ENCODE measurements at places on chromosomes 13 and 19.

DNA sequence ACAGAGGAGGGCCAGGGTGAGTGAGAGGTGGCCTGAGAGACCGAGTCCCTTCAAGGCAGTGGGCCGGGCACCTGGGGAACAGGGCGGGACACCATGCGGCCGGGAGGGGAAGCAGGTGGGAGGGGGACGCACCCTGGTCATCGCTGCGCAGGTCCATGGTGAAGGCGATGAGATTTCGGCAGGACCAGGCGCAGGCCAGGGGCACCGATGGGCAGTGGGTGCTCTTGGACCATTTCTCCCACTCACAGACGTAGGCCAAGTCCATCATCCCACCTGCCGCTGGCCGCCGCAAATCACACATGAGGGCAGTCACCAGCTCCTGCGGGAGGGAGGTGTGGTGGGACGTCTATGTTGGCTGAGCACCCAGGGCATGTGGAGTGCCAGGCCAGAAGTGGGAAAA lies 2.2 kb downstream of the MED16 start:
- DNase-seq = no peak

DNA sequence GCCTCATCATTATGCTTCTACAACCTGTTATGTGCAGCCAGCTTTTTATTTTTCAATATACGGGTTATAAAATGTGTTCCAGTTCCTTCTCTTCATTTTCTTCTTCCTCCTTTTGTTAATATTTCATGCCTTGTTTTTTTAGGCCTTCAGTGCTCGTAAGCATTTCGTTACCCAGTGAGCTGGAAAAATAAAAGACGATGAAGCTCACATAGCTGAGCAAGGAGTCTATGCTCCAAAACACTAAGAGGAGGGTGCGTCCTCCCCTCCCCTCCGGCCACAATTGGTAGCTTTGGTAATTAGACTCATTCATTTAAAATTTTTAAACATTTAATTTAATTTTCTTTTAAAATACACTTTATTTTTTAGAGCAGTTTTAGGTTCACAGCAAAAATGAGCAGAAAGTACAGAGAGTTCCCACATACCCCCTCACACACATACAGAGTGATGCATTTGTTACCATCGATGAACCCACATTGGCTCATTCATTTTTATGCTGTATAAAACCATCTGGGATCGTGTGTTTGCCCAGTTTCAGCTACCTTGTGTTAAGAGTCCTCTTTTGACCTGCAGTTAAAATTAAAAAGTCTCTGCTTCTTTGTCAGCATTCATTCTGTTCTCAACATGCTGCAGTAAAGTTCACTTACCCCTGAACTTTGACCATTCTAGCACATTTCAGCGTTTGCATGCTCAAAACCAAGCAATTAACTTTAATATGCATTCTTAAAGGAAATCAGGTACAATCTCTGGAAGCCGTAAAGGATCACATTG lies 223.9 kb downstream of the LACC1 start:
- DNase-seq = no peak

- DNase-seq = no peak
These were observed 69.7 kb downstream of the ZNF100 start for GRCh38 chr19:21697698-21698097.

GRCh38 chr19:48573163-48573505 lies 21.2 kb downstream of the SULT2B1 start:
- no peak for DNase-seq

DNA sequence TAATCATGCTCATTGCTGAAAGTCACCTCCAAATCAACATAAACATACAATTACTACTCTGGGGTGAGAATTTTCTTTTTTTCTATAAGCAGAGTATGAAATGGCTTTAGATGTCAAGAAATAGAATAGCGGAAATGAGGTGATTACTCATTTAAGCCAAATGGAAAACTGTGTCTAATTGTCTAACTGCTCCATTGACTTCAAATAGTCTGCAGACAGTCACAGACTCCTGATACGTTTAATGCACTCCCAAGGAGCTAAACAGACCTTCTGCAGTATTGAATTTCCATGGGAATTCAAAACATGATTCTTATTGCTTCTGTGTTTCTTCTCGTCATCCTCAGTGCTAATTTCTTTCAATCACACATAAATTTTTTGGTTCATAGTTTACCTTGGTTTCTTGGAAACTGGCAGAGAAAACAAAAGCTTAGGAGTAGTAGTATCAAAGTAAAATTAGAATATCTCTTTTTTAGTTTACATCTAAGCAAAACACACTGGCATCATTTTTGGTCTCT lies 865.2 kb upstream of the SLC10A2 start:
- no peak for DNase-seq

- no peak for DNase-seq
These were observed 784.1 kb downstream of the UQCRFS1 start for GRCh38 chr19:28428663-28429348.

GRCh38 chr19:17743874-17744580 lies 7.2 kb upstream of the FCHO1 start:
- DNase-seq = no peak

Measured in Kasumi-1 (cell line).